GM23338 (cell line): ENCODE measurements at places on chromosomes 5 and 9. TPM values are rescaled to one million over a fixed set of nuclear protein-coding genes. Genes with fewer than 3 reads are reported as not detected.

- DNase-seq = no peak
These were observed 13.2 kb downstream of the ATOX1 start for GRCh38 chr5:151745071-151745705.

DNA sequence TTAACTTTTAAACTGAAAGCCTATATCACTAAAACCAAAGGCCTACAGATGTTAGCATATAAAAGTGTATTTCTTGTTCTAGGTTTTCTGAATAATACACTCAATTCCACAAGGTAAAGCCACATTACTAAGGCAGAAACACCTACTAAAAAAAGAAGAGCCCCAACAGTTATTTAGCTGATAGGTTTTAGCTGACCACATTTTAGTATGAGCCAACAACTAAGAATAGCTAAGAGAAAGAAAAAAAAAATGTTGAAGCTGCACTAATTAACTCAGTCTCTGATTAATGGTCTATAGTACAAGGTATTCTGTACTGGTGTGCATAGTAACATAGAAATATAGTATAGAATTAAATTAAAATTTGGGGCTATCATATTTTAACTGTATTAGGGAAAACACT, 23.5 kb downstream of the ZFR start:
- no peak for DNase-seq

DNA sequence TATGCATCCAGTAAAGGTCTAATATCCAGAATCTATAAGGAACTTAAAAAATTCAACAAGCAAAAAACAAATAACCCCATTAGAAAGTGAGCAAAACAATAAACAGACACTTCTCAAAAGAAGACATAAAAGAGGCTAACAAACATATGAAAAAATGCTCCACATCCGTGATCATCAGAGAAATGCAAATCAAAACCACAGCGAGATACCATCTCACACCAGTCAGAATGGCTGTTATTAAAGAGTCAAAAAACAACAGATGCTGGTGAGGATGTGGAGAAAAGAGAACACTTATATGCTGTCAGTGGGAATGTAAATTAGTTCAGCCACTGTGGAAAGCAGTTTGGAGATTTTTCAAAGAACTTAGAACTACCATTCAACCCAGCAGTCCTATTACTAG, 86.1 kb downstream of the WWC1 start:
- no peak for DNase-seq

DNA sequence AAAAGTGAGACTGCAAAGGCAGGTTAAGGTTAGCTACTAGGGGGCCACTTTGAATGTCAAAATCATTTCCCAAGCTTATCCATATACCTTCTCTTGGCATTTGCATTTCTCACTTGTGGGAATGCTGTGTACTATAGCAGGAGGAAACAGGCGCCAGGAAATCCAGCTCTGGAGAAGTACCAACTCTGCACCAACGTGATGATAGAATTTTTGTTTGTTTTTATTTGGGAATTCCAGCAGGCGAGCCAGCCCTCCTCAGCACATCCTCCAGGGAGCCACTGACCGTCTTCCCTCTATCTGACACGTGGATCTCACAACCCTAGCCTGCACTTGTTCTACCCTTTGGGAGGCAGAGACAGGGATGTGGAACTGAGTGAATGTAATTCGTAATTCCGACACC, 318.0 kb downstream of the ACTL7B start:
- DNase-seq = no peak

DNA sequence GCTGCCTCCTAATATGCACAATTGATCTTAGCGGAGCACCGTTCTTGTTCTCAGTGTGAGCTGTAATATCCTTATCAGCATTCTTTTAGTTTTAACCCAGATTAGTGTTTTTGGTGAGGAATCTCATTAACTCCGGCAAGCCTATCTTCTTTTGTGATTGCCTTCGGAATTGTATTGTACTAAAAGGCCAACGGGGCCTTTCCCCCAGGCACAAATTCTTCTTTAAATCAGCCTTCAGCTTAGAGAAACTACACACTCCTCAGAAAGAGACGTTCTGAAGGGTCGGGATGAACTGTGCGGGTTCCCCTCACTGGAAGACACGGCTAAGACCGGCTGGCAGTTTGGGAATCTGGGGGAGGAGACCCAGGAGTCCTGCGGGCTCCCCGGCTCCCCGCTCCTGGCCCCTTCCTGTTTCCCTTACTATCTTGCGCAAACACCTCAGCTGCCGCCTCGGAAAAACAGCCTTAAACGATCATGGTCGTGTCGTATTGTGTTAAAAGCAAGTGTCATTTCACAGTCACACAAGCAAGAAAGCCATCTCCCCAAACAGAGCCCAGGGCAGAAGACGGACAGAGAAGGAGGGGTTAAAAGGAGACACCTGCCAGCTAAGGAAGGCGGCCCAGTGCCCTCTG, 353.1 kb upstream of the IRX2 start:
- no peak for DNase-seq

- DNase-seq = no peak
These were observed 75.3 kb upstream of the IL12B start for GRCh38 chr5:159405611-159406031.

GRCh38 chr9:133545494-133546286, 11.2 kb downstream of the ADAMTSL2 start:
- no peak for DNase-seq

GRCh38 chr5:73183481-73183891, 10.5 kb downstream of the TMEM174 start:
- DNase-seq = no peak

DNA sequence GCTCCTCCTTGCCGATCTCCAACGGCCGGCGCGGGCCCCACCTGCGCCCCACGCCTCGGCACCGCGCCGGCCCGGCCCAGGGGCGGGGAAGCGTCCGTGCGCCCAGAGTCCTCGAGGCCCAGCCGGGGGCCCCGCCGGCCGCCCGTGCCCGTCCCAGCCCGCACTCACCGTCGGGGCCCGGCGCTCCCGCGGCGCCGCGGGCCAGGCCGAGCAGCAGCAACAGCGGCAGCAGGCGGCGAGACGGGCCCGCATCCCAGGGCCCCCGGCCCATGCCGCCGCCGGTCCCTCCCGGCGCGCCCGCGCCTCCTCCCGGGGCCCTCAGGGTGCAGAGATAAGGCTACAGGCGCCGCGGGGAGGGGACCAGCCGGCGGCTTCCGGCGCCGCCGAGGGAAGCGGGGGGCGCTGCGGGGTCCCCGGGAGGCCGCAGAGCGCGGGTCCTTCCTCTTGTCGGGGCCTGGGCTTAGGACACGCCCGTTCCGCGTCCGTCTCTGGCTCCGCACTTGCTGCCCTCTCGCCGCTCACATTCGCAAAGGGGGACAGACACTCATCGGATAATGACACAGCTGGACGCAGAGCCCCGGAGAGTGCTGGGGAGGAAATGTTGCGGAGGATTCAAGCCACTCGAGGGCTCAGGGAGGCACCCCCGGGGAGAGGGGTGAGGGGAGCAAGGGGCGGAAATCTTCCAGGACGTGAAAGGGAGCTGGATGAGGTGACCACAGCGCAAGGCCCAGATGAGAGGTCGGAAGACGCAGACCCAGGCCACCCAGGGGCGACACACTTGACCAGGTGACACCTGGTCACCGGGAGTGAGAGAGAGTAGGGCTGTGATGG, at the start of gene SUSD1:
SUSD1 (minus strand) TSS at position 333 of the 831 bp plus-strand sequence; CDS start at position 271, 62 bp downstream.
- DNase-seq = peak; percentile 72

DNA sequence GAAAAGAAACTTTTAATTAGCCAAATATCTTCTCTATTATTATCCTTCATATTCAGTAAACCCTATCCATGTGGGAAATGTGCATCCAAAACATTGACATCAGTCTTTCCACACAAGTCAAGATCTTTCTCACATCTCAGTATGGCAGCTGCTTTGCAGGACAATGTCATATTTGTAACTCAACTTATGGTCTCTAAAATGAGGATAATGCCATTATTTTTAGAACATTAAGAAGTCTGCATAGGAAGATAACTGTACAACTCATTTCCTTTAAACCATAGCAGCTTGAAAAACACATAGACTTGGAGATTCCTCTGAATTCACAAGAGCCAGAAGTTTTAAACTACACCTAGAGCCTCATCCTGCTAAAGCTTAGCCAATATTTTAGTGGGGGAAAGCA, 43.7 kb downstream of the MCTP1 start:
- DNase-seq = no peak

GRCh38 chr5:158857371-158857770, 242.3 kb downstream of the EBF1 start:
- DNase-seq = no peak

GRCh38 chr5:72692651-72693442, 123.6 kb upstream of the TNPO1 start:
- no peak for DNase-seq

- no peak for DNase-seq
These were observed 1240.1 kb upstream of the WWC1 start for GRCh38 chr5:167051402-167051768.

GRCh38 chr9:122360891-122361290, 9.9 kb upstream of the PTGS1 start:
- no peak for DNase-seq

GRCh38 chr9:8256880-8257279, 457.3 kb upstream of the DMAC1 start:
- no peak for DNase-seq

- no peak for DNase-seq
These were observed 23.2 kb upstream of the IL17B start for GRCh38 chr5:149402291-149402690.

DNA sequence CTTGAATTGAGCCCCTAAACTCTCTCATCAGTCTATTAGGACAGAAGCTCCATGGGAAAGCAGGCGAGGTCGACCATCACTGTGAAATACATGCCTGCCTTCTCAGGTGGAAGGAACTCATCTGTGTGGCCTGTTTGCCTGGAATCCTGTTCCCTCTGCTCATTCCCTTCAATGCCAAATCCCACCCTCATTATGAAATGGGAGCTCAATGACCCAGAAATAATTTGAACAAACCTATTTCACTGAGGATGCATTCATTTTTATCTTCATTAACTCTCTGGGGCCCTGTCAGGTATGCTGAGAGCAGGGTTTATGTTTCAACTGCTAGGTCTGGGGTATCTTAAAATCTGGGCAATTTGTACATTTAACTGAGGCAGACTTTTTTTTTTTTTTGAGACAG, 142.2 kb downstream of the MED27 start:
- DNase-seq = no peak

DNA sequence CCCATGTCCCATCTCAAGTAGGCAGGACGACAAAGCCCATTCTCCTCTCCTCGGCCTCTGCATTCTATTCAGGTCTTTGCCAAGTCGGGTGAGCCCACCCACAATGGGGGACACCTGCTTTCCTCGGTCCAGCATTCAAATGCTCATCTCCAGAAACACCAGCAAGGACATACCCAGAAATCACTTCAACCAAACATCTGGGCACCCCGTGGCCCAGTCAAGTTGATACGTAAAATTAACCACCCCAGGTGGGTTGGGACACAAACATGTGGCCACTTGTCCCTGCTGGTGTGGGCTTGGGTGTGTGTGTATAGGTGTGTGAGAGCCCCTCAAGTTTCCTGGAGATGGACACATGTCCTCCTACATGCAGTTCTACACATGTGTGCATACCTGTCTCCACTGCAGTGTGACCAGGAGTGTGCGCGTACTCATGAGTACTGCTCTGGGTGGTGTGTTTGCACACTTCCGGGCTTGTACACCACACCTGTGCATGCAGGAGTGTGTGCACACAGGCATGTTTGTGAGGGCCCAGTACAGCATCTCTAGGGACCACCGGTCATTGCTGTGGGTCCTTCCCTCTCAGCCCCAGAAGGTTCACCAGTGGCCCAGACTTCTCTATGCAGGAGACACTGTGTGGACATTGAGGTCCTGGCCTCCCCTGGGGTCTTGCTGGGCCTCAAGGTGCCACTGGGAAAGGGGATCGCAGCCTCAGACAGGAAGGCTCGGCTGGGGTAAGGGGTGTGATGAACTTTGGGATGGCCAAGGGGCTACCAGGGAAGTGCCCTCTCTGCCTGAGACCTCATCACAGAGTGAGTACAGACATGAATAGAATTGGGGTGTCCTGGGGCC, 35.4 kb upstream of the RXRA start:
- DNase-seq = no peak

DNA sequence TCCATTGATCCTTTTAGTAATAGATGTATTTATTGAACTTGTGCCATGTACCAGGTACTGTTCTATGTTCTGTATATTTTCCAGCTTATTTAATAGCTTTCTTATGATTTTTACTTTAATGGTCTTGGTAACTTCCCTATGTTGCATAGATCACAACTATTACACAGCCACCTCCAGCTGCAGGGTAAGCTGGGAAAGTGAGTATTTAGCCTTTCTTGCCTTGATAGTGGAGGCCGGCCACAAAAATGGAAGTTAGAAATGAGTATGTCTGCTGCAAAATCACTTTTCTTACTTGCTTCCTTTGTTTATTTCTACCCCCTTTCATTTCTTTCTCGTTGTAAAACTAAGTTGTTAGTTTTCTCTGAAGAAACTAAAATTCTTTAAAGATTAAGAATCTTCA, 43.1 kb upstream of the ANKDD1B start:
- no peak for DNase-seq

GRCh38 chr5:72281764-72282499, 38.1 kb downstream of the MRPS27 start:
- no peak for DNase-seq

- DNase-seq = no peak
These were observed 135.4 kb downstream of the UGCG start for GRCh38 chr9:112032009-112032408.

GRCh38 chr5:56310711-56311204, 77.6 kb upstream of the ANKRD55 start:
- DNase-seq = no peak

GRCh38 chr5:61280205-61280604, 51.9 kb upstream of the ZSWIM6 start:
- DNase-seq = no peak

DNA sequence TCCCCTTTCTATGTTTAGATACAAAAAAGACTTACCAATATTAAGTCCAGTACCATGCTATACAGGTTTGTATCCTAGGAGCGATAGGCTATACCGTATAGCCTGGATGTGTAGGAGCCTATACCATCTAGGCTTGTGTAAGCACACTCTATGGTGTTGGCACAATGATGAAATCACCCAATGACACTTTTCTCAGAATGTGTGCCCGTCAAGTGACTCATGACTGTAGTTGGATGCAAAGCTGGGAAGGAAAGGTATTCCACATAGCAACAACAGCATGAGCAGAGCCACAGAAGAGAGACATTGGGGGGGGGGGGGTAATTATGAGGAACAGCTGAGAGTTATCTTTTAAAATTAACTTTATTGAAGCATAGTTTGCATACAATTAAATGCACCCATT, 63.2 kb downstream of the TTLL11 start:
- DNase-seq = no peak

The SLC28A3 gene
- polyA plus RNA-seq = not detected in 2 replicates

The PLAC8L1 gene
- polyA plus RNA-seq = 0.63 and 2.0 TPM in 2 replicates

The PDCD1LG2 gene
- polyA plus RNA-seq = not detected in 2 replicates

The DMGDH gene
- polyA plus RNA-seq = 0.63 and 0.94 TPM in 2 replicates

The MEGF10 gene
- 3.7 and 4.5 TPM in 2 replicates for polyA plus RNA-seq

The C5orf58 gene
- 9.1 and 10.8 TPM in 2 replicates for polyA plus RNA-seq

The PCDHAC2 gene
- polyA plus RNA-seq = 0.54 and 1.8 TPM in 2 replicates

The CHSY3 gene
- 0.44 and 0.49 TPM in 2 replicates for polyA plus RNA-seq

The PDZD2 gene
- 8.3 and 10.2 TPM in 2 replicates for polyA plus RNA-seq

The RIGI gene
- polyA plus RNA-seq = 10.9 and 14.7 TPM in 2 replicates

The RORB gene
- polyA plus RNA-seq = 0.92 and 1.2 TPM in 2 replicates

The GPR150 gene
- polyA plus RNA-seq = 0.10 and 0.47 TPM in 2 replicates

The NFIB gene
- 2.4 and 3.9 TPM in 2 replicates for polyA plus RNA-seq

The FLT4 gene
- polyA plus RNA-seq = 2.6 and 3.4 TPM in 2 replicates
